Karpas-422 (cell line): ENCODE measurements at places on chromosomes 7 and 10.

GRCh38 chr7:132383962-132384361 lies 192.3 kb downstream of the PLXNA4 start:
- DNase-seq, result no peak

DNA sequence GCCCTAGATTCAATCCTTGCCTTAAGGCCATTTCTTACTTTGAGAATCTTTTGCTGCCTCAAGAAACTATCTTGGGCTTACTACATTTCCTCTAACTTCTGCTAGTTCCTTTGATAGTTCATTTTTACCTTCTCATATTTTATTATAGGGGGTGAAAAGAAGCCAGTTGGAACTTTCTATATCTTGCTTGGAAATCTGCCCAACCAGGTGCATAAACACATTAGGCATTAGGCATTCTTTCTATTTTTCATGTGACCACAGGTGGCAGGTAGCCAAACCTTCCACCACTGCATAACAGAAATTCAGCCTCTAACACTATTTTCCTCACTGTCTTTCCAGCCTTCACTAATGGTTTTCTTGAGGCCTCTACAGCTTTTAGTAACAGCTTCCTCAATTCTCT lies 300.0 kb upstream of the SP8 start:
- no peak for DNase-seq

DNA sequence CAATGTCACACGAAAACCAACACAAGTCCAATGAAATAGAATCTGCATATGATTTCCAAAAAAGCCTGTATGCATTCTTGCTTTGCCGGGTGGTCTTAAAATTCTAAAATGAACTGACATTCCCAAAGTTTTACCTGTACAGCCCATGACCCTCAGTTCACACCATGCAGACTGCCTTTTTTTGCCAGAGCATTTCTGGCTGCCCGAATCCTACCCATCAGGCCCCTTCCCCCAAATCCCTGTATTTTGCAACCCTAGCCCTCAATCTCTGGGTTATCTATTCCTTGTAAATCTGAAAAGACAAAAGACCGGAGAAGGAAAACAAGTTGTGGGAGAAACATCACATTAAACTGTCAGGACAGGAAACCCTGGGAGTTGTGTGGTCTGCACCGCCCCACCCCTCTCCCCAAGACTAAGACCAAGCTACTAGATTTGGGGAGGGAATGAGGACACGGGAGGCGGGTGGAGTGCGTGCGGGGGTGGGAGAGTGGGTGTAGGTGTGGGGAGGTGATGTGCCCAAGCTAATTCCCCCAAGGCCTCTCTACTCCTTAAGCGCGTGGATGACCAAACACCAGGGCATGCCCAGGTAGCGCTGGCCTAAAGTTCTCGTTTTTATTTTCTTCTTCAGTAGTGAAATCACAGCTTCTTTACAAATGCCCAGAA lies 1.4 kb downstream of the JCAD start:
- DNase-seq, result no peak

GRCh38 chr7:101580596-101580995 lies 48.5 kb downstream of the MYL10 start:
- peak; percentile 39 for DNase-seq

DNA sequence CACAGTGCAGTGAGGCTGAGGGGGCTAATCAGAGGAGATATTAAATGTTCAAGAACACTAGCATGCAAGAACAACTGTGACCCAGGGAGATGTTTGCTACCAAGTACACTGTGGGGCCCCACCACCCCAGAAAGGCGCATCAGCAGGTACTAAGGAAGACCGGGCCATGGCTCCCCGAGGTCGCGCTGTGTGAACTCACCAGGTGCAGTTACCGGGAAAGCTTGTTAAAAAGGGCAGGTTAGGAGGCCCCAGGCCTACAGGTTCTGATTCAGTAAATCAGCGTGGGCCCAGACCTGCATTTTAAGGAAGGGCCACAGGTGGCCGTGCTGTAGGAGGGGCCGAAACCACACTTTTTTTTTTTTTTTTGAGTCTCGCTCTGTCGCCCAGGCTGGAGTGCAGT lies 54.6 kb downstream of the TMEM209 start:
- peak; percentile 54 for DNase-seq

GRCh38 chr7:15977663-15978062 lies 291.2 kb upstream of the MEOX2 start:
- no peak for DNase-seq
